NB4 (cell line): ENCODE measurements at places on chromosomes 1 and 21.

GRCh38 chr1:99551812-99552614 lies 93.9 kb upstream of the PALMD start:
- DNase-seq: no peak

DNA sequence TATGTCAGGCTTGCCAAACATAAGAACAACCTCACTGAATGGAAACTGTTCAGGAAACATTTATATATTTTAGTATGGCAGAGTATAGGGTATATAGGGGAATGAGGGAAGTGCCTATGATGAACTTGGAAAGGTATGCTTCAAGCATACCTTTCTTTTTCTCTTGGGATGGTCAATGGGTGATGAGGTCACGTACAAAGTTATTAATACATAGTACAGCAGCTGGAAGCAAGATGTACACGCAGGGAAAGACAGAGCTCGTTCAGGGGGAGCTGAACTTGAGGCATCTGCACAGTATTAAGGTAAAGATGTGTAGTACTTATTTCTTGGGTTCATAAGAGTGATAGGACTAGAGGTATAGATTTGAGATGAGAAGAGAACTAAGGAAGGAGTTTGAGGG lies 61.5 kb downstream of the ABCD3 start:
- no peak for DNase-seq

DNA sequence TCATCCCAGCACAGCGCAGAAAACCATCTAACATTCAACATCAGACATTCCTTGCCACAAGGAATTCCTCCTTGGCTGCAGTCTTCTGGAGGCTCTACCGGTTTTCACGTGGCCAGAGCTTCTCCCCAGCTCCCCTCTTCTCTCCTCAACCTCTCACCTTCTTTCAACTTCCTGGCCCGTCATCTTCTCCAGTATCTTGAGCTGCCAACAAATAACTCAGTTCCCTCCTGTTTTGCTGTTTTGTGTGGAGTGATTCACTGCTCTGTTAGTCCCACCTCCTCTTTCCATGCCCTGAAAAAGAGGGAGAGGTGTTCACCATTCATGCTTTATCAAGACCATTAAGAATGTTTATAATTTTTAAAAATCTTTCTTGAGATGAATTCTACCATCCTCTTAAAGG lies 32.6 kb downstream of the PIGM start:
- no peak for DNase-seq

DNA sequence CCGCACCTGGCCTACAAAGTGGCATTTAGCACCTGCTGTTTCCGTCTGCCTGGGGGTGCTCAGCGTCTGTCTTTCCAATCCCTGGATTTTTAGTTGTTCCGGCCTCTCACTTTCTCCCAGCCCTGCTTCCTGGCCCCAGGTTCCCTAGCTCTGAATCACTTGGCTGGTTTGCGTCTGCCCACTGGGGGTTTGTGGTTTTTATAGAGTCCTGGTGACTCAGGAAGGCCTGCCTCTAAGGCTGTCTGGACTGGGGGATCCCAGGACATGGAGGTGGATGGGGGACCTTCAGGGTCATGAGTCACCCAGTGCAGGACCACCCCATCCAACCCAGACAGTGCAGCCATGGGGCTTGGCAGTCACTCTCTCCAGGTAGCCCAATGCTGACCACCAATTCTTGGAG lies 53.5 kb downstream of the MRPL37 start:
- peak; percentile 61 for DNase-seq

- peak; percentile 89 for DNase-seq
Measured at GRCh38 chr1:23809751-23810171, 9.2 kb upstream of the GALE start.

DNA sequence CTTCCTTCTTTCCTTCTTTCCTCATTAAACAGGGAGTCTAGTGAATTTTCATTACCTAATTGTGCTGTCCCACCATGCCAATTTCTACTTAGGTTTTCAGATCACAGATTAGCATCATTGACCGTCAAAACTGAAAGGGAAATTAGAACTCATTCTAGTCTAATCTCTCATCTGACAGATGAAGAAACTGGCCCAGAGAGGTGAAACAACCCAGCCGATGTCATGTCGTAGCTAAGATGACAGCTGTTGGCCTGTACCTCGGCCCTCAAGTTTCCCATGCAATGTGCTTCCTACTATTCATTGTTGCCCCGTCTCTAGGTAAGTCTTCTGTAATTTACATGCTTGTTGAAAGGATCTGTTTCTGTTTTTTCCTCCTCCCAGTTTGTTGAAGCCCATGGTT lies 128.2 kb upstream of the KIAA0040 start:
- no peak for DNase-seq

DNA sequence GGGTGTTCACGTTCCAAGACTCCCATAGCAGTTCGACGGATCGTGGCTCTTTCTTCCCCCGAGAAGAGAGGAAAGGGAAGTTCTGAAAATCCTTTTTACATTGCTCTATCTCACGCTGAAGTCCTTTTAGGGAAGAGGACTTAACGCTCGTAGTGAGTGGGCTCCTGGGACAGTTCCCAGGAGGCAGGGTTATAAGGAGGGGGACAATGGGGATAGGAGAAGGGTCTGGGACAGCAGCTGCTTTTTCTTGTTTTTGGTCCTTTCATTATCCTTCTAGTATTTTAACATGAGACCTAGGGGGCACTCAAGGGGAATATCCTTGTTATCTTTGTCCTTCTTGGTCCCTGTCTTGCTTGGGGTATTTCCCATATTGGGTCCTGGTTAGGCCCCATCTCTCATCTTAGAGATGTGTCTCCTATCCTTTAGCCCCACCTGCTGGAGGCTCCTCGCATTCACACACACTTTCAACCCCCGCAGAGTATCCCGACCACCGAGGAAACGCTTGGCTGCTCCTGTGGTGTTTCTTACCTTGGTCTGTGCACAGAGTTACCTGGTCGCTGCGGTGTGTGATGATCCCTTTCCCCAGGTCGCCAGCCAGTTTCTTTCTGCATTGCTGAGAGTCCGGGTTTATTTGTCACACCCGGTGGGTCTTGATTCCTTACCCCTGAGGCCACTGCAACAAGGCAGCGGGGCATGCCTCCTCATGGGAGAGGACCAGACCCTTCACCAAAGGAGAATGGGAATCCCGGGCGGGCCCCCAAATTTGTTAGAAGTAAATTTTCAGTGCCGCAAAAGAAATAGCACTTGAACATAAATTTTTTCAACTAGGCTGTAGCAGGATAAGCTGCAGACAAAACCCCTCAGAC lies 29.7 kb downstream of the SCCPDH start:
- peak; percentile 84 for DNase-seq

DNA sequence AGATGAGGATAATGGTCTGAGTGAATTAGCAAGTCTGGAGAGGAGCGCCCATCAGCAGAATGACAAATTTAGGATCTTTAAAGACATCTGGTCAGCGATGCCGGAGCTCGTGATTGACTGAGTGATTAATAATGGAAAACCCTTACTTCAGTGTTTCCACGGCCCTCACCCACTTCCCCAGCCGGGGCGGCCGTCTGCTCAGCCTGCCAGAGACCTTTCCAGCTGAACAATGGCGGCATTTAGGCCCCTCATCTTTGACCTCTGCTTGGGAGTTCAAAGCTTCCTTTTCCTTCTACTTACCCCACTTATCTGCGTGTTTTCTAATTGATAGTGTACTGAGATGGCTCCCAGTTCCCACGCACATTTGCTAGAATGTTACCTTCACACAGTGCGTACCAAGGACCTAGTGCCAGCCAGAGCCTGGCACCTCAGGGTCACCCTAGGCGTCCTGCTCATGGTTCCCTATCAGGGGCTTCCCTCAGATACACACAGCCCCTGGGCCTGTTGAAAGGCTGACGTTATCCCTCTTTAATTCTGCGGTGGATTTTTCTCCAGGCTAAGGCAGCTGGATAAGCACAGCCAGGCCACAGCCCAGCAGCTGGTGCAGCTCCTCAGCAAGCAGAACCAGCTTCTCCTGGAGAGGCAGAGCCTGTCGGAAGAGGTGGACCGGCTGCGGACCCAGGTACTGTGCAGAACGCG lies 232.8 kb downstream of the SDCCAG8 start:
- no peak for DNase-seq

GRCh38 chr21:46319186-46319585 lies 4.5 kb downstream of the C21orf58 start:
- no peak for DNase-seq

- DNase-seq: no peak
Measured at GRCh38 chr1:41591891-41592290, 107.4 kb upstream of the EDN2 start.

- DNase-seq: no peak
Measured at GRCh38 chr1:8092657-8093056, 66.5 kb upstream of the ERRFI1 start.

- DNase-seq: no peak
Measured at GRCh38 chr1:225946082-225946620, 5.1 kb upstream of the LEFTY2 start.

GRCh38 chr1:77283701-77284425 lies 2.0 kb downstream of the AK5 start:
- no peak for DNase-seq

DNA sequence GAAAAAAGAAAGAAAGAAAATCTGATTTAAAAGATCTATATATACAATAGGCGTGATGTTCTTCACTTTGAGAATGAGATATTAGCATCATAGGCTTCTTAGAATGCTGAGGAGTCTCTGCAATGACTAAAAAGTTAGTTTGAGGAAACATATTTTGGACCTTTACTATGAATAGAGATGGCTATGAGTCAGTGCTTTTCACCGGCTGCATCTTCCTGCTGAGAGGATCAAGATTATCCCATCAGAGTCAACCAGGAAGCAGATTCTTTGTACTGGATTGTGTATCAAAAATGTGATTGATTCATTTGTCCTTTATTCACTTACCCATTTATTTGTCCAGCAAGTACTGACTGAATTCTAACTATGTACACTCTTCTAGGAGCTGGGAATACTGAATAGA lies 144.2 kb downstream of the KCNK2 start:
- no peak for DNase-seq

GRCh38 chr1:116841569-116842344 lies 68.0 kb upstream of the PTGFRN start:
- no peak for DNase-seq

GRCh38 chr1:29344336-29344735 lies 108.0 kb downstream of the PTPRU start:
- no peak for DNase-seq

DNA sequence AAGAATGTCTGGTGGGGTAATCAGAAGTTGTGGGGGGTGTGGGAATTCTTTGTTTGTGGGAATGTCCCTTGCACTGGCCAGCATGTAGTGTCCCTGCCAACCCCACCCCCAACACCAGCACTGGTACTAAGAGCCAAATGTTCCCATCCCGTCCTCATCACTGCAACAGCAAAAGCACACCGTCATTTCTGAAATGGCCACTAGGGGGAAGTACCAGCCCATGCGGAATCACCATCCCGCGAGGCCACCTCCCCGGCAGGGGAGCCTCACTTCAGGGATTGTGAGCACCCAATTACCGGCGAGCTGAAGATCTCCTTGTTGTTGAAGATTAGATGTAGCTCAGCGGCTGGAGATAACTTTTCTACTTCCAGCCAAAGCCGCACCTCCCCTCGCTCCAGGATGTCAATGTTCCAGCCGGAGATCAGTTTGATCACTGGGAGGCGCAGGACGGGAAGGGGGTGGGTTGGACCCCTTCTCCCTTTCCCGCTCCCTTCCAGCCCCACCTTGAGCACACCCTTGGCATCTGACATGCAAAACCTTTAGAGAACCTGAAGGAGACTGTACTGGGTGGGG lies 41.0 kb downstream of the MYOM3 start:
- DNase-seq: peak; percentile 77

DNA sequence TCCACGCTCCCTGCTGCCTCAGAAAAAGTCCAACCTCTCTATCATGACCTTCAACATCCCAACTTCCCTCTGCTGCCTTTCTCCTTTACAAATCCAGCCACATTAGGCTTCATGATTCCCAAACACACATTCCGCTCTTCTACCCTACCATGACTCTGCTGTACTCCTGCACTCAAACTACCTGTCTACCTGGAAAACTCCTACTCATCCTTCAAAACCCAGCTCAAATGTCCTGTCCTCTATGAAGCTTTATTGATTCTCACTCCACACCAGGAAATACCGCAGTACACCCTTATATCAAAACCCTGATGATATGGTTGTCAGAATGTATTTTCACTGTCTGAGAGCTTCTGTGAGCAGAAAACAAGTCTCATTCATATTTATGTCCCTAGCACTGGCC lies 8.9 kb downstream of the ARHGEF19 start:
- DNase-seq: no peak

GRCh38 chr1:11333631-11334030 lies 60.6 kb downstream of the UBIAD1 start:
- DNase-seq: no peak

DNA sequence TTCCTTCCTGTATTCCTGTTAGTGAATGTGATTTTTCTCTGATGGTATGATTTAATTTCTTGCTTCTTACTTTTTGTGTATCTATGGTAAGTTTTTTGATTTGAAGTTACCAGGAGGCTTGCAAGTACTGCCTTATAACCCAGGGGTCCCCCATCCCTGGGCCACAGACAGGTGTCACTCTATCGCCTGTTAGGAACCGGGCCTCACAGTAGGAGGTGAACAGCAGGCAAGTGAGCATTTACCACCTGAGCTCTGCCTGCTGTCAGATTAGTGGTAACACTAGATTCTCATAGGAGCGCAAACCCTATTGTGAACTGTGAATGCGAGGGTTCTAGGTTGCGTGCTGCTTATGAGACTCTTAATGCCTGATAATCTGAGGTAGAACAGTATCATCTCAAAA lies 143.3 kb downstream of the RPS6KC1 start:
- DNase-seq: no peak

- DNase-seq: peak; percentile 81
Measured at GRCh38 chr1:117928881-117929342, 509 bp downstream of the GDAP2 start.

- no peak for DNase-seq
Measured at GRCh38 chr21:42652527-42653230, 742 bp upstream of the PDE9A start.

DNA sequence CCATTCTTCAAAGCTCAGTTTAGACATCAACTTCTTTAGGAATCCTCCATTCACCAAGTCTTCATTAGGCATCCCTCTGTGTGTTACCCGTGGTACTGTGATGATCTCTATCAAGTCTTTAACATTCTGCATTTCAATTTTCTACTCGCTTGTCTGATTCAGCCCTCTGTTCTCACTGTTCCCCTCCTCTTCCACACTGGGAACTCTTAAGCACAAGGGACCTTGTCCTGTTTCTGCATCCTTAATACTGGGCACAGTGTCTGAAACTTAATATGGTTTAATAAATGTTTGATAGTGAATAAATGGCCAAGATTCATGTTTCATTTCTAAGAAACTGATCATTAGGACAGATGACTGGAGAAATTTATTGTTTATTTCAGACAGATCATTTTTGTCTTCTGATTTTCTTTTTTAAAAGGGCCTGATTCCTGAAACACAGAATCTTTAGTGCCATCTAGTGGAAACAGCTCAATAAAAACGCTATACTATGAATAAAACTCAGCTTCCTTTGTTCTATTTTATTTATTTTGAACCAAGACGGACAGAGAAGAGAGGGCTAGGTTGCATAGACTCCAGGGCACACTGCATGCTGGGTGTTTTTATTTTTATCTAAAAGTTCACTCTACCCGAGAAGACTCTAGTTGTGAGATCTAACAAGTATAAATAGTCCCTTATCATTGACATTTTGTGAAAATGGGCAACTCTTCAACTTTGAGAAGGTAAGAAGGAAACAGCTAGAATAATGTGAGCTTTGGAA lies 7.0 kb upstream of the TRIM45 start:
- DNase-seq: peak; percentile 42
